ENCODE measurements at places on chromosomes 1 and 21. TPM values are rescaled to one million over a fixed set of nuclear protein-coding genes. Genes with fewer than 3 reads are reported as not detected.

S100A4 gene
- total RNA-seq: 172 TPM

- no peak for DNase-seq
Observed at GRCh38 chr21:16535102-16535422, 805.3 kb downstream of the USP25 start.

RHEX gene
- total RNA-seq: not detected

KIAA1614 gene
- 0.33 TPM for total RNA-seq

DNA sequence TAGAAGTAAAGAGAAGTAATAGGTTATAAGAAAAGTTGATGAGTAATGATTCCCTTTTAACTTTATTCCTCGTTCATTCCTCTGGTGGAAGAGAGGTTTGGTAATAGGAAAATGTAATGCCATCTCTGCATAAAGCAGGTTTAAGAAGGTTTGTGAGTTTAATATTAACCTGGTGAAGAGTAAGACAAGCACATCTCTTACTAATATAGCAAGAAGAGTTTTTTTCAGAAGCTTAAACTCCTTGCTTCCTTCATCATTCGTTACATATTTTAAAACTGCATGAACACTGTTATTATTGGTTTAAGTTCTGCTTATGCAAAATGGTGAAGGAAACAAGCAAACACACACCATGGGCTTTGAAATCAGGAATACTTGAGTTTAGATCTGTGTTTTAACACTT lies 9.2 kb upstream of the PLA2G4A start:
- DNase-seq: no peak

SYDE2 gene
- 6.4 TPM for total RNA-seq

DNA sequence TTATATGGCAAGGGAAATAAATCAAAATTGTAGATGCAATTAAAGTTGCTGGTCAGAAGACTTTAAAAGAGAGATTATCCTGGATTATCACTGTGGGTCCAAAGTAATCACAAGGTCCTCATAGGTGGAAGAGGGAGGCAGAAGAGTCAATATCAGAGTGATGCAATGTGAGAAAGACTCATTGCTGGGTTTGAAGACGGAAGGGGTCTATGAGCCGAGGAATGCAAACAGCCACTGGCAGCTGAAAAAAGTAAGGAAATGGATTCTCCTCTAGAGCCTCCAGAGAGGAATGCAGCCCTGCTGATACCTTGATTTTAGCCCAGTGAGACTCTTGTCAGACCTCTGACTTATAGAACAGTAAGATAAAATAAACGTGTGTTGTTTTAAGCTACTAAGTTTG lies 59.8 kb upstream of the MUTYH start:
- DNase-seq: no peak

TMEM35B gene
- 2.6 TPM for total RNA-seq

GRCh38 chr1:44361478-44361877 lies 6.4 kb upstream of the ERI3 start:
- DNase-seq: no peak

GRCh38 chr1:8153961-8154360 lies 127.9 kb upstream of the ERRFI1 start:
- DNase-seq: no peak

CFAP141 gene
- not detected for total RNA-seq

DNA sequence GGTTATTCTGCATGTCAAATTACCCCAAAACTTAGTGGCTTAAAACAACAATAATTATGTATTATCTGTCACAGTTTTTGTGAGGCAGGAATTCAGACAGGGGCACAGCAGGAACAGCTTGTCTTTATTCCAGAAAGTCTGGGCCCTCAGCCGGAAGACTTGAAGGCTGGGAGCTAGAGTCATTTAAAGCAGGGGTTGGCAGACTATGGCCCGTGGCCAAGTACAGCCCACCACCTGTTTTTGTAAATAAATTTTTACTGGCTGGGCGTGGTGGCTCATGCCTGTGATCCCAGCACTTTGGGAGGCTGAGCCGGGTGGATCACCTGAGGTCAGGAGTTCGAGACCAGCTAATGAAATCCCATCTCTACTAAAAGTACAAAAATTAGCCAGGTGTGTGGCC lies 39.6 kb upstream of the KDM4A start:
- no peak for DNase-seq

DNA sequence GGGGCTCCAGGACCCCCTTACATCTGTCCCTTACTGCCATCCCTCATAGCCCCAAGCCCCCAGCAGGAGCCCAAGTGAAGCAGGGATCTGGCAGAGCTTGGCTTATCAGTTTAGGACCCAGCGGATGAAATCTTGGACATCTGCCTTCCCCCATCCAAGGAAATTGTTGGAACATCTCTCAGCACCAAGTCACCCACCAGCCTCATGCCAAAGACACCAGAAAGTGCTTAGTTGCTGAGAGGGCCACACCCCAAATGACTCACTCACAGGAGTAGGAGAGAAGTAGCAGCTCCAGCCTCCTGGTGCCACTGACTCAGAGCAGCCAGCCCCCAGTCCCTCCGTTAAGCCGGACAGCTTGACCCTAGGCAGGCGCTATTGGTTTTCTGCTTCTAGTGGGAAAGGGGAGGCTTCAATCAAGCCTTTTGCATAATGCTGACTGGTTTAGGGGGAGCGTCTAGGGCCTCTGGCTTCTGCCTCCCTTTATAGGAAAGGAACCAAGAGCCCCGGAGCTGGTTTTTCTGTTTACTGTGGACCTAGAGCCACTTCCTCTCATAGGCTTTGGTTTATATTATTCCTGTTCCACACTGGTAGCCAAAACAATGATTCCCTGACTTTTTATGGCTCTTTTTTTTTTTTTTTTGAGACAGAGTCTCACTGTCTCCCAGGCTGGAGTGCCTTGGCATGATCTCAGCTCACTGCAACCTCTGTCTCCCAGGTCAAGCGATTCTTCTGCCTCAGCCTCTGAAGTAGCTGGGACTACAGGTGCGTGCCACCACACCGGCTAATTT lies 114.2 kb upstream of the IPO9 start:
- no peak for DNase-seq

DNA sequence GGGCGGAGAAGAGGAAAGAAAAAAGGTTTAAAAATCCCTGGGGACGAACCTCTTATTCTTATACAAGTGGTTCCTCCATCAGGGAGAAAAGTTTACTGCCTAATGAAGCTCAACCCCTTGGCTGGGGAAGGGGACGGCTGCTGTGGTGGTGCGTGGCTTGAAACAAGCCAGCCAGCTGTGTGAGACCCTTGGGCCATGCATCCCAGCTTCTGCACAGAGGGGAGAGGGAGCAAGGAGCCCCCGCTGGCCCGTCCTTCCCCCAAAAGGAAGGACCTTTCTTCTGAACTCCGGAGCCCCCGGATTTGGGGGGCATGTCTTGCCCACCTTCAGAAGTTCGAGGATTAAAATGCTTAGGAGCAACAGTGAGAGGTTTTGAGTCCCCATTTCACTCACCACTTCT lies 67.3 kb downstream of the STUM start:
- DNase-seq: no peak

GRCh38 chr1:221565711-221566110 lies 176.2 kb downstream of the DUSP10 start:
- DNase-seq: no peak

DNA sequence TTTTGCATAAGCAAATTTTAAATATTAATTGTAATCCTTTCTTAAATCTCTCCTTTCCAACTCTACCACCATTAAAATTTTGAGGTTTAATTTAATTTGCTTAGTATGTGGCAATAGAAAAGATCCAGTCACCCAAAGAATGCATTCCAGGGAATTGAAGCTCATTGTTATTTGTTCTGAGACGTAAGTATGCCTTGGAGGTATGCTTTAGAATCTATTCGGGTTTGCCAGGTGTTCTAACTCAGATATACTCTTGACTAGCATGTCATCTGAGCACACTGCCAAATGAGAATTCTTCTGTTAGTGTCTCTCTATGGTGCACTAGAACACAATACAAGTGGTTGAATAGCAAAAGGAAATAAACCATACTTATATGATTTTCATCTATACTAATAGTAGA lies 813.6 kb upstream of the ADGRL2 start:
- DNase-seq: no peak

- DNase-seq: no peak
Observed at GRCh38 chr1:31645274-31645568, 545 bp upstream of the PEF1 start.

Data from CD8-positive, alpha-beta T cell (primary cell).